ENCODE measurements at places on chromosomes 16 and 17.

DNA sequence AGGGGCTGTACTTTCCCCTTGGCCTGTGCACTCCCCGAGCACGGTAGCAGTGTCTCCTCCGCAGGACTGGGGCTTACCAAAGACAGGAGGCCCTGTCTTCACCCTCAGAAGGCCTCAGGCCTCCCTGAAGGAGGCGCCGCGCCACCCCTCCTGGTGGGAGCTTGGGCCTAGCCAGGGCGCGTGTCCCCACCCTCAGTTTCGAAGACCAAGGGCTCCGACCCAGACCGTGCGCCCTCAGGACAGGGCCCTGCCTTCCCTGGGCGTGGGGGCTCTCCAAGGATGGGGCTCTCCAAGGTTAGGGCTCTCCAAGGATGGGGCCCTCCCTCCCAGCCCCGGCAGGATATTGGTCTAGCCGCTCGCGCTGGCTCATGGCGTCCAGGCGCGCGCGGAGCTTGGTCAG lies 11.8 kb downstream of the PLCD3 start:
- DNase-seq: no peak

- no peak for DNase-seq
Observed at GRCh38 chr17:51016099-51016498, 104.6 kb downstream of the SPAG9 start.

DNA sequence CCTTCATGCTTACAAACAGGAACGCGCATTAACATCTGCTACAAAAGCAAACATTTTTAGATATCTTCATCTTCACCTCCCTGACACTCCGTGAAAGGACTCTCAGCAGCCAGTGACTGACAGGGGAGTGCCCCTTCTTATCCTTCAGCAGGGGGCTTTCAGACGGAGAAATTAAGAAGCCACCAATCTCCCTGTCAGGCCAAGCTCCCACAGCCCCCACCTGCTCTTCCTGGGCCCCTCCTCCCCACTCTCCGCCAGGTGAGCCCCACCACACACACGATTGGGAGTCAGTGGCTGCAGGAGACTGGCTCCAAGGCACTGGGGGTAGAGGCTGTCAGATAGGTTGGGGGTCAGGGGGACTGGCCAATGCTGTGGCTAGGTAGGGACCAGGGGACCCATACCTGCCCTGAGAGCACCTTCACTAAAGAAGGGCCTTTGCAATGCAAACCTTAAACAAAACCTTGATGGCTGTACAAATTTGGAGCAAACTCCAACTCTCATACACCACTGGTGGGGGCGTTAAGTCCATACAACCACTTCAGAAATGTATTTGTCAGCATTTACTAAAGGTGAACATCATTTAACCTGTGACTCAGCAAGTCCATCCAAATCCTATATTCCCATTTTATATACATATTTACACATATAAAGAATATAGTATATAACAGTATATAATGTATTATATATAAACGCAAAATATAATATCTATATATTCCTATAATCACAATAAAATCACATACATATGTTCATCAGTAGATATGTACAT lies 232.2 kb downstream of the ZNF423 start:
- no peak for DNase-seq

GRCh38 chr16:61323456-61323855 lies 712.8 kb downstream of the CDH8 start:
- no peak for DNase-seq

DNA sequence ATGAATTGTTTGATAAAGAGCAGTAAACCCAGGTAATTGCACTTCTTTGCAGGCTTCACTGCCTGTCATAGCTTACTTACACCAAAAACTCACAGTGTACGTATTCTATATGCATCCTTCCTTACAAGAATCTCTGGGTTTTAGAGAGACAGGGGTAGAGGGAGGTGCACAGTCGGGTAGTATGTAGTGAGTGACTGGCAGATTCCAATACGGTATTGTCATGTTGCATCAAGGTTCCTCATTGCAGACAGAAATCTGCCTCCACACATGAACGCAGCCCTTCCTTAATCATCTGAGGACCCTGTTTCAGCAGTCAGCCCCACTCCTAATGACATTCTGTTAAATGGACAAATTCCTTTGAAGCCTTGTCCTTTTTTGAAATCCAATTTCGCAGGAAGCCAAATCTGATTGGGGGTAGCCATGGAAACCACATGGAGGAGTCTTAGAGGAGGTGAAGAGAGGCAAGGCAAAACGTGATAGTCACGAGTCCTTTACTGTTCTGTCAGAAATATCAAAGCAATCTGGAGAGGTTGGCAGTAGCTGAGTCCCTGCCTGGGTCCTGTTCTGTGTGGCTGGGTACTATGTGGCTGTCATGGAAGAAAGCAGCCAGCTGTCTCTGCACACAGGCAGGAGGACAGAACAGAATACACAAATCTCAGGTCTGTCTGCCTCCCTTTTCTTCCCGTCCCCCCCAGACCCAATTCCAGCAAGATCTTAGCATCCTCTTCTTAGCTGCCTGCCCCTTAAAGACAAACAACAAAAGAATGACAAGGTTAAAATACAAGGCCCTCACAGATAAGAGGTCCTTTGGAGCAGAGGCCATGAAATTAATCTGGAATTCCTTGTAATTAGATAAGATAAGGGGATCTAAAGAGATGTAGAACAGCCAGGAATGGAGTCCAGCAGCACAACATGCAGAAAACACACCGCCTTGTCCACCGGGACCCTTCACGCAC lies 3.1 kb upstream of the SKAP1 start:
- no peak for DNase-seq

- DNase-seq: peak; percentile 65
Observed at GRCh38 chr16:17578981-17579874, 108.5 kb upstream of the XYLT1 start.

DNA sequence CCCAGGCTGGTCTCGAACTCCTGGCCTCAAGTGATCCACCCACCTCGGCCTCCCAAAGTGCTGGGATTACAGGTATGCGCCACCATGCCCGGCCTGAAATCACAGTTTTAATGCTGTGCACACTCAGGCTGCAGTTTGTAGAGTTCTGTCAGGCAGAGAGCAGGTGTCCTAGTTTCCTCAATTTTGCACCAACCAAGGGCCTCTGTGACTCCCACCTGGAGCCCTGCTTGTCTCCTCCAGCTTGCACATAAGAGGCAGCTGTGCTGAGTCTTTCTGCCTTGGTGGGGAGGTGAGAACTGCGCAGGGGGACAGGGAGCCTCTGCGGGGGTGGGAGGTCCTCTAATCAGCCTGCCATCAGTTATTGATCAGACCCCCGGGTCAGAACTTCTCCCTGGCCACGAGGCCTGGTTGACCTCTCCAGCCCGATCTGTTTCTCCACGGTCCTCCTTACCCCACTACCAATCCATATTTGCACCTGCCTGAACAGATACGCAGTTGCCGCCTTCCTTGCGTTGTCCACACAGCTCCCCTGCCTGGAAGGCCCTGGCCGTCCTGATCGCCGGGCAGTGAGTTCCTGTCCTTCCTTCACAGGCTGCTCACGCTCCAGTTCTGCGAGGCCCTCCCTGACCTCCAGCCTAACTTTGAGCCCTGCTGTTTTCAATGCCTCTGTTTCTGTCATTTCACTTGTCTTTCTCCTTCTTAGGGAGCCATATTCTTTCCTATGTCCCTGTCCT lies 48.1 kb upstream of the SIAH1 start:
- no peak for DNase-seq

DNA sequence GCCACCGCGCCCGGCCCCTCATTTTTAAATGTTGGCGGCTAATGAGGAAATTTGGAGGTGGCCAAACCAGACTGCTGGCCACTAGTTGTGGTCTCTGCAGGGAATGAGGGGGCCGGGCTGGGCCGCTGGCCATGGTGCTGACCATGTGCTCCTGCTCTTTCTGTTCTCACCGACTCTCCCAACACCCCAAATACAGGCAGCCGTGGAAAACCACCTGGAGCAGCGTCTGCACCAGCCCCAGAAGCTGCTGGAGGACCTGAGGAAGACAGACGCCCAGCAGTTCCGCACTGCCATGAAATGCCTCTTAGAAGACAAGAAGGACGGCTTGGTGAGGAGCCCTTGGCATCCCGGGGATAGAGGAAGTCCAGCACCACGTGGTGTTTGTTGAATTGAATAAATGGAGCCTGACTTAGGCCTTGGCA lies 21.3 kb downstream of the OTOA start:
- no peak for DNase-seq

- DNase-seq: peak; percentile 64
Observed at GRCh38 chr16:16127469-16128116, 95.7 kb downstream of the ABCC6 start.

- DNase-seq: no peak
Observed at GRCh38 chr17:10192461-10192860, 5.9 kb downstream of the GAS7 start.

DNA sequence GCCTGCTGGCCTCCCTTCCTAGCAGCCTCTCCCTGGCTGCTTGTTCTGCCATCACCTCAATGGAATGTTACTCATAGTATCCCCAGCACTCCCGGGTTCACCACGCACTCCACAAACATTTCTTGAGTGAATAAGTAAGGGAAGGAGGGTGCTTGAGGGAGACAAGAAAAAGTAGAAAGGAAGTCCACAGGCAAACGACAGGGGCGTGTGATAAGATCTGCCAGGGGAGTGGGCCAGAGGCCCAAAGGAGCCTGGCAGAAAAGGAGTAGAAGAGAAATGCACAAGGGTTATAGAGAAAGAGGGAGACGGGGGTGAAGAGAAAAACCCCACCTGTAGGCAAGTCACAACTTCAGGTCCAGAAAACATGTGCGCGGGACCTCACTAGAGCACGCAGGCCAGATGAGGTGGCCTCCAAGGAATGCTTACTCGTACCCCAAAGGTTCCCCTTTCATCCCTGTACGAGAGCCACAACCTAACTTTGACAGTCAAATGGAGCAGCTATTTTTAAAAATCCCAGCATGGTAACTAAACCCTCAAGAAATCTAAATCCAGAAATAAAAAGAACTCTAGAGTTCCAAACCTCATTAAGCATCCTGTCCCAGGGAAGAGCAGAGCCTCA lies 6.6 kb downstream of the ZDHHC7 start:
- DNase-seq: no peak

- DNase-seq: no peak
Observed at GRCh38 chr17:22718689-22719088, 1026.4 kb downstream of the KCNJ18 start.

- no peak for DNase-seq
Observed at GRCh38 chr16:75105306-75106061, 11.1 kb downstream of the LDHD start.

DNA sequence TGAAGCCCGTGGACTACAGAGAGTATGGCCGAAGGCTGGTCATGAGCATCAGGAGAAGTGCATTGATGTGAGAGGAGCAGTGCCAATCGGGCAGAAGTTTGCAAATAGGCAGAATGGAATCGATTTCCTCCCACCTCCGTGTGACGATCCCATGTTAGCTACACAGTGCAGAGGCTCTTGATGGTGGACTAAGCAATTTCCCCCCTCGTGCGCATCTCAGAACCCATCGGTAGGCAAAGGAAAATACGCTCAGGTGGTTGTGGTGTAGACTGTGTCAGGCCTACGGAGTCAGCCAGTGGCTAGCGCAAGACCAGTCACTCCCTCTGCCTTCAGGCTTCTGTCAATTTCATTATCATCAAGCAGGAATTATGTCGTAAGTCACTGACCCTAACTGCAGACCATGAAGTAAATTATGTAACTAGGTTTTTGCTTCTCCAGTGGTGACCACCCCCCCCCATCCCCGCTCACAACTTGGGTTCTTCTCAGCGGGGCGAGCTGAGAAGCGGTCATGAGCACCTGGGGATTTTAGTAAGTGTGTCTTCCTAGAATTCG lies 67.4 kb downstream of the RPA1 start:
- DNase-seq: no peak

GRCh38 chr17:83100220-83100852 lies 20.9 kb downstream of the METRNL start:
- DNase-seq: no peak

DNA sequence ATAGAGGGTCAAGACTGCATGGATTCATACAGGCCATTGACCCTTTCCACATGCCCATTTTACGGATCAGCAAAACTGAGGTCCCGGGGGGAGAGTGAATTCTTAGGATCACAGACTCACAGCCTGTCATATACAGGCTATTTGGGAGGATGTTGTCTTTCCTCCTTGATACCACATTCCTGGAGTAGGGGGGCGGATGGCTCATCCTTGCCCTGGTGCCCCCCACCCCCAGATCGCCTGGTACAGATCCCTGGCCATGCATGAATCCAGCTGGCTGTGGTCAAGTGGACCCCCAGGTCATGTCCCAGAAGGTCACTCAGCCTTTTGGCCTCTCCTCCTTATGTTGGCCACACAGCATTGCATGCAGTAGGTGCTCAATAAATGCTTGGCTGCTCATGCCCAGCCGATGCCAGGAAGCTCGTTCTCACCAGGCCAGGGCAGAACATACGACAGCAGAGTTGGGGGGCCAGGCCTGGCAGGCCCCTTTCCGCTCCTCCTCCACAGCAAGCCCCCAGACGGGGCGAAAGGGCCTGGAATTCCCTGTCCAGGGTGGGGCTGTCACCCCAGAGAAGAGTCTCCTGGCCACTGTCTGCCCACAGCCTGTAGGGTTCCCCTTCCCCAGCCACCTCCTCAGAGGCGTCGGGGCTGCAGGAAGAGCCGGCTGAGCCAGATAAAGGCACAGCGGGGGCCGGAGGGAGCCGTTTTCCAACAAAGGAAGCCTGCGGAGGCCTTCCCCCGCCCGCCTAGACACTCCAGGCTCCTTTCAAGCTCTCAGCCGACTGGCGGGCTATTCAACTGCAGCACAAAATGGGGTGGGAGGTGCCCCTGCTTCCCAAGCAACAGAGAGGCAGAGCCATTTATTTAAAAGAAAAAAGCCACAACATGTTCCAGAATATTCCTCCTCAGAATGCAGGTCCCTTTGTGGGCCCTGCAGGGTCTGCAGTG lies 215.7 kb upstream of the CIBAR2 start:
- DNase-seq: no peak

DNA sequence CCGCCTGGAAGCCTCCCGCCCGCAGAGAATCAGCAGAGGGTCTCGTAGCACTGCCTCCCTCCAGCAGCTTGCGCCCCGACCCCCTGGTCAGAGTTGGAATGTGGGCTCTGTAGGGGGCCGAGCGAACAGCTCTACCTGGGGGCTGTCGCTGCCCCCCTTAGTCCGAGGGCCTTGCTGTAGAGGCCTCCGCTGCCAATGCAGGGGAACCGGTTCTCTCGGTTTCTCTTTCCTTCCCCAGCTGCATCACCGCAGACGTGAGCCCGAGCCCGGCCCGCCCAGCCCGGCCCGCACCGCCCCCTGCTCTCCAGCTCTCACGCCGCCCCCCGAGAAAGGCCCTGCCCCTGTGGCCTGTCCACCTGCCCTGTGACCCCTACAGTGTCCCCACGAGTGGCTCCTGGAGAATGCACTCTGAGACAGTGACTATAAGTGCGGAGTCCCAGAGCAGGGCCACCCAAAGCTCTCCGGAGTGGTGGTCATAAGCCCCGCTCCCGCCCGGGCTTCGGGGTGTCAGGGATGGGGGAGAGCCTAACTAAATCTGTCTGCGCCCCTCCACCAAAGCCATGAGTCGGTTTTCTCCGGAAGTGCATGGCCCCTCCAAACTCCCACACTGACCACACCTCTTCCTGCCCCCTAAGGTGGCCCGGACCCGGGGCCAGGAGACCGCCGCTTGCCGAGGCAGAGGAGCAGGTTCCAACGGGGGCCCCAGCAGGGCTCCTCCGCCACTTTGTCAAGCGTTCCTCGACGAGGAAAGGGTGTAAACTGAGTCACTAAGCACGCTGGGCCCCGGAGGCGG lies 1.7 kb downstream of the ARHGAP27 start:
- no peak for DNase-seq

GRCh38 chr17:4658478-4659305 lies 17.2 kb upstream of the ALOX15 start:
- no peak for DNase-seq

Data from effector memory CD8-positive, alpha-beta T cell (primary cell).